ENCODE measurements at places on chromosomes 13 and 19. TPM values are rescaled to one million over a fixed set of nuclear protein-coding genes. Genes with fewer than 3 reads are reported as not detected.
A peak's percentile ranks its signal among the peaks of the same experiment; 100 is the strongest.

DNA sequence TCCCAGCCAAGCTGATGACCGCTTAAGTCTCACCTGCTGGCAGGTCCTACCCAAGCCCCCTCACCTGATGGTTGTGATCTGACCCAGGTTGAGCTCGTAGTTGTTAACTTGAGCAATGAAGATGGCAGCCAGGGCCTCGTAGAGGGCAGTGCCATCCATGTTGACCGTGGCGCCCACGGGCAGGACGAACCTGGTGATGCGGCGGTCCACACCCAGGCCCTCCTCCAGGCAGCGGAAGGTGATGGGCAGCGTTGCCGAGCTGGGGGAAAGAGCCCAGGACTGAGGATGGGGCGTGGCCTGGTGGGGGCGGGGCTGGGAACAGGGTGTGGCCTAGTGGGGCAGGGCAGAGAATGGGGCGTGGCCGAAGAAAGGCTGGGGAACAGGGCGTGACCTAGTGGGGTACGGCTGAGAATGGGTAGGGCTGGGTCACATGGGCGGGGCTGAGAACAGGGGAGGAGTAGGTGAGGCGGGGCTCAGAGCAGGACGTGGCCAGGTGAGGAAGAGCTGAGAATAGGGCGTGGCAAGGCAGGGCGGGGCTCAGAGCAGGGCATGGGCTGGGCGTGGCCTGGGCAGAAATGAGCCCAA, 12.9 kb downstream of the OR7C2 start:
- no peak for DNase-seq

- peak; percentile 70 for DNase-seq
These were observed 16.1 kb upstream of the USP29 start for GRCh38 chr19:57103573-57104277.

- DNase-seq: no peak
These were observed 82.4 kb downstream of the KCTD12 start for GRCh38 chr13:76803831-76804230.

- DNase-seq: no peak
These were observed 114.5 kb downstream of the IRS2 start for GRCh38 chr13:109671919-109672318.

DNA sequence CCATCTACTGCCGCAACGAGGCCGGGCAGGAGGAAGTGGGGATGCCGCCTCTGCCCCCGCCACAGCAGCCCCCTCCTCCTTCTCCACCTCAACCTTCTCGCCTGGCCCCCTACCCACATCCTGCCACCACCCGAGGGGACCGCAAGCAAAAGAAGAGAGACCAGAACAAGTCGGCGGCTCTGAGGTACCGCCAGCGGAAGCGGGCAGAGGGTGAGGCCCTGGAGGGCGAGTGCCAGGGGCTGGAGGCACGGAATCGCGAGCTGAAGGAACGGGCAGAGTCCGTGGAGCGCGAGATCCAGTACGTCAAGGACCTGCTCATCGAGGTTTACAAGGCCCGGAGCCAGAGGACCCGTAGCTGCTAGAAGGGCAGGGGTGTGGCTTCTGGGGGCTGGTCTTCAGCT, 3.4 kb upstream of the NUP62 start:
- DNase-seq: no peak

- no peak for DNase-seq
These were observed 1359.6 kb upstream of the ATXN8OS start for GRCh38 chr13:68748038-68748437.

The PCDH20 gene
- not detected for total RNA-seq

The SMIM24 gene
- total RNA-seq: not detected
